ENCODE measurements at places on chromosomes 2 and 18. TPM values are rescaled to one million over a fixed set of nuclear protein-coding genes. Genes with fewer than 3 reads are reported as not detected.

Gene CFAP65
- total RNA-seq, result not detected

Gene LYPD6
- total RNA-seq, result 9.0 TPM

Gene SLC8A1
- 36.2 TPM for total RNA-seq

Gene MYCN
- total RNA-seq, result not detected

Gene KCNS3
- total RNA-seq, result 1.3 TPM

Gene AKAIN1
- total RNA-seq, result not detected

Gene KHK
- total RNA-seq, result 0.32 TPM

Gene MPPE1
- total RNA-seq, result 31.3 TPM

Gene CFC1
- total RNA-seq, result not detected

Gene RAD51AP2
- not detected for total RNA-seq

Gene CPS1
- 25.3 TPM for total RNA-seq

Gene ASXL3
- 1.6 TPM for total RNA-seq

Gene ZNF804A
- total RNA-seq, result 0.12 TPM

Gene BCL11A
- total RNA-seq, result 41.9 TPM

Gene MALL
- total RNA-seq, result 2.1 TPM

Gene ADRA2B
- total RNA-seq, result 0.12 TPM

Gene ERBB4
- under 0.01 TPM for total RNA-seq

Gene RHOB
- 153 TPM for total RNA-seq

Gene SAG
- total RNA-seq, result not detected

Gene IL18R1
- total RNA-seq, result 1.3 TPM

Gene FAM237A
- not detected for total RNA-seq

Gene MEIS1
- 57.8 TPM for total RNA-seq

Gene MROH2A
- total RNA-seq, result not detected

Gene CD302
- total RNA-seq, result 27.4 TPM

Gene UGT1A1
- not detected for total RNA-seq

Gene AGBL5
- total RNA-seq, result 28.9 TPM

Gene ASB18
- not detected for total RNA-seq

Gene NDC80
- total RNA-seq, result 2.9 TPM

Gene ANKRD30B
- 0.24 TPM for total RNA-seq

Gene PLA2R1
- total RNA-seq, result 30.8 TPM

Gene EVA1A
- 31.2 TPM for total RNA-seq

Gene PSTPIP2
- total RNA-seq, result 3.9 TPM
